ENCODE measurements at places on chromosomes 1 and 21.

- DNase-seq = peak; percentile 71
These were observed 36.7 kb downstream of the ZNF695 start for GRCh38 chr1:246971090-246971721.

DNA sequence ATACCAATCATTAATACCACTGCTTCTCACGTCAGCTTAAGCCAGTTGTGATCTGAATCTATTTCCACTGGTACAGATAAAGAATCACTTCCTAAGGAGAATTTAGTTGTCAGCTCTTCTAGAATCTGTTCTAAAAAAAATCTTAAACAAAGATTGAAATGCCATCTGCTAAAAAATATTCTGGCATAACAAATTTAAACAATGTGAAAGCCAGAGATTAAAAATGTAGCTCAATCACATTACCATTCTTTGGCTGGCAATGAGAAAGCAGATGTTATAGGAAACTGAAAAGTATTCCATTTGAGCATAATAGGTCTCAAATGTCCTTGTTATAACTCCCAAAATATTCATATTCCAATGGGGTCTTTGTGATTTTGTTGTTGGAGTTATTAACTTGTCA is 21.7 kb upstream of the LRRC8B start:
- no peak for DNase-seq

DNA sequence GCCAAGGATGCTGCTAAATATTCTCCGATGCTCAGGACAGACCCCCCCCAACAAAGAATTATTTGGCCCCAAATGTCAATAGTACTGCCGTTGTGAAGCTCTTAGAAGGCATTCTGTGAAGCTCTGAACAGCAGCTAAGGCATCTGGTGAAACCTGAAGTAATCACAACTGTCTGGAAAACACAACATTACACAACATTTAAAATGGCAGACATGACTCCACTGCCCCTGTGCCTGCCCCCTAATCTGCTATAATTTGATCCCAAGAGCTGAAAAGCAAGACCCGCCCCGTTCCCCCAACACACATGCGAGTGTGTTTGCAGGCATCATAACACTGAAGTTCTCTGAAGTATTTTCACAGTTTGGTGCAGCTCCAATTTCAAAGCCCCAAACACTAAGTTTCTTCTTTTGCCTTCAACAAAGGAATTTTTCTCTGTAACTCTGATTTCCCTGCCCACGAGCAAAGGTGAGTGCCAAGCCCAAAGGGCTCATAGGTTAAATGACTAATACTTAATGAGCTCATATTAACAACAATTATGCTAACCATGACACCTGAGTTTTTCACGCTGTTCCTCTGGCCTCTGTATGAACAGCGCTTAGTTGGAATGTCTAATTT is 129.2 kb downstream of the CLIC6 start:
- DNase-seq = no peak

DNA sequence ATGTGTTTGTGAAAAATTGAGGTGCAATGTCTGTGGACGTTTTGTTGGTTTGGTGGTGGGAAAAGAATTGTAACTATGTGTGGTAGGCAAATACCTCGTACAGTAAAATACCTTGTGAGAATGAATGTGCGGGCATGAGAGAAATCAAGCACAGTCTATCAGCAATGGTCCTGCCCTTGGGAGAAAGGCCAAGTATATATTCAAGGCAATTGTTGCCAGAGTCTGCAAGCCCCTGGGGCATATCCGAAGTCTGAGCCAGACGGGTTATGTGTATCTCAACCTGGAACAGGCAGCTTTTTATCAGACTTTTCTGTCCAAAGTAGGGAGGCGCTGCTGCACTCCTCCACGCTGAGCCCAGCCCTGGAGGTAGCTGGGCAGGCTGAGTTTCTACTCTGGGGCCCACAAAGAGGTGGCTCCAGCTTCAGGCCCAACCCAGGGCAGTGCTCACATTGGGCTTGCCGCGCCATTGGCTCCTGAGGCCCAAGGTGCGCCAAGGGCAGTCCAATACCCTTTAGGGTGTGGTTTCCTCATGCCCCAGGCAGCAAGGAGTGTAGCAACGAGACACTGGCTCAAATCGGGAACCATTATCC is 9.4 kb upstream of the GNL2 start:
- DNase-seq = no peak

GRCh38 chr1:228944296-228944695 is 209.0 kb downstream of the RHOU start:
- no peak for DNase-seq

- DNase-seq = no peak
These were observed 48.7 kb upstream of the EDN2 start for GRCh38 chr1:41533016-41533730.

- no peak for DNase-seq
These were observed 44.3 kb upstream of the HPDL start for GRCh38 chr1:45282351-45282750.

DNA sequence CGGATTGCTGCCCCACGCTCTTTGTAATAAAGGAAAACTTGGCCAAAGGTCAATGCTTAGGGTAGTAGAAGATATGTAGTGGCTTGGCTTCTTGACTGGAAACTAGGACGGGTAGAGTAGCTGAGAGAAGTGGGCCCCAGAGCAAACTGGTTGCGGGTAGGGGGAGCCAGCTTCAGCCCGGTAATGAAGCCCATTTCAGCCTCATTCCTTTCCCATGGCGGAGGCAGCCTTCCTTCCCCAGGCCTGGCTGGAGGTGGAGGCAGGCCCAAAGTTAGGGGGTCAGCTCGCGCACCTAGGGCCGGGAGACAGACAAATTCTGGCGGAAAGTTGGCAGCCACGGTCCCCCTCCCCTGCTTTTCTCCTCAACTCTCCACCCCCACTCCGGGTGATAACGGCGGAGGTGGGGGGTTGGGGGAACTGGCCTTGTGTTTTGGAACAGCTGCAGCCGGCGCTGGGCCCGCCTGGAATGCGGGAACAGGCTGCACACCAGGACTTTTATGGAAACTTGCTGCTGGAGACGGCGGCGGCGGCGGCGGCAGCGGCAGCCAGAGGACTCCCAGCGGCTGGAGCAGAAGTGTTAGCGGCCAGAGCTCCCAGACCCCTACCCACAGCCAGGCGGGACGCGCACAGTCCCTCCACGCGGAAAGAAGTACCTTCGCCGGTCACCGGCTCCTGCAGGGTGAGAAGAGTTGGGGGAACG is at the start of gene NEXN:
Gene NEXN (plus strand): TSS at position 544 of the 700 bp plus-strand sequence. CDS start 27,483 bp downstream, outside the sequence.
- peak; percentile 8 for DNase-seq

- DNase-seq = no peak
These were observed 31.7 kb upstream of the BCAR3 start for GRCh38 chr1:93713341-93713740.

DNA sequence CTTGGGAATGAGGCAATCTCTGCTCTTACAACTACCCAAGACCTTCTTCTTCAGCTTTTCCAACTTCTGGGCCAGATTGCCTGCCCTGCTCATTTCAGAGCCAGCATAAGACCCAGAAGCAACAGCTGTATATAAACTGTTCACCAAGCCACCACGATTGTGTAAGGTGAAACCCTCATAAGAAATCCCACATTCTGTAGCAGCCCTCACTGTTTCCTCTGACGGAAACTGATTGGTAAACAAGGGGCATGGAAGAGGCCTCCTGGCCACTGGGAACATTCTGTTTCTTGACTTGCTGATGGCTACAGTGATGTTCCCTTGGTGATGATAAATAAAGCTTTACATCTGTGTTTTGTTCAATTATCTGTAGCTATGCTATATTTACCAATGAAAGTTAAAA is 39.7 kb upstream of the EXO1 start:
- DNase-seq = no peak

GRCh38 chr1:248696261-248696660 is 6.3 kb downstream of the OR14I1 start:
- DNase-seq = peak; percentile 24

GRCh38 chr1:1567891-1568291 is 6.8 kb downstream of the SSU72 start:
- no peak for DNase-seq

DNA sequence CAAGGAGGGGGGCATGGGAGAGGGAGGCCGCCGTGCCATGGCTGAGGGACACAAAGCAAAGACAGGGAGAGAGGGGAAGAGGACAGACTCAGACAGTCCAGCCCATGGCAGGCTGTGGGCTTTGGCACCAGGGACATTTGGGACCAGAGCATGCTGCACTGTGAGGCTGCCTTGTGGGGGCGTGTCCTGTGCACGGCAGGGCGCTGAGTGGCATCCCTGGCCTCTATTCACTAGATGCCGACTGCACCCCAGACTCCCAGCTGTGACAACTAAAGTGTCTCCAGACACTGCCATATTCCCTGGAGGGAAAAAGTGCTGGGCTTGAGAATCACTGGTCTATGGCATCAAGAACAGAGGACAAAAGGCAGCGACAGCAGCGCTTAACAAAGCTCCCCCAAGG is 18.6 kb upstream of the PRDM15 start:
- DNase-seq = no peak

DNA sequence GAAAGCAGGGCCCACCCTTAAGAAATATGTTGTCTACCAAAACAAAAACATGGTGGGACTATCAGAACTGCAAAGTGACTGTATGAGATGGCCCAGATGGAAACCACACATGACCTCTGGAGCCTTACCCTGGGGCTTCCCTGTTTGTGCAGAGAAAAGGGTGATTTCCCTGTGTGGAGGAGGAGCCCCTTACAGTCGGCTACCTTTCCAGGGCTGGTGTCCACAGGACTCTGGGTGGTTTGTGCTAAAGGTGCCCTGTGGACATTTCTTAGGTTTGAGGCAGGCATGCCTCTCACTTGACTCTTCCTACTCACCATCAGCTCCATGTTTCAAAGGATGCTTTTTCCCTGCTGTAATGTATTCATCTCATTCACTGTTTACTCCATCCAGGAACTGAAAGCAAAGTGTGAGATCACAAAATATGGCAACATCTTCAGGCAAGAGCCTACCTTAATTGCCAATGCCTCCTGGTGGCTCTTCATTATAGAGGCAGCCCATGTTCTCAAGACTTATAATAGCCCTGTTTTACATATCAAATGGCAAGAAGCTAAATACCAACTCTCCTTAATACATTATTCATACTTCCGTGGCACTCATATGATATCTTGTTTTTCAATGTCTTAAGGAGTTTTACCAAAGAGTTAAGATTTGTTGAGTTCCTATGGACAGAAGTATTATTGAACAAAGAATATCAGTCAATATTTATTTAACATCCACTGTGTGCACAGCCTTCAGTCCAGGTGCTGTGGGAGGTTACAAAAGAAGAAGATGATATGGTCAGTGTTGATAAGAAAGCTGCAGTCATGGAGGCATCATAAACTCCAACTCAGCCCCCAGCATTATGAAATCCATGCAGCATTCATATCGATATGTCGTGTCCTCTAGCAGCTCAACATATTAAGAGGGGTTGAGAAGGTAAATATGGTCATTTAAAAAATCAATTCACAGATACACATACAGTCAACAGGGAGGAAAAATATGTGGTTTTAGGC is 15.5 kb upstream of the TFF3 start:
- no peak for DNase-seq

DNA sequence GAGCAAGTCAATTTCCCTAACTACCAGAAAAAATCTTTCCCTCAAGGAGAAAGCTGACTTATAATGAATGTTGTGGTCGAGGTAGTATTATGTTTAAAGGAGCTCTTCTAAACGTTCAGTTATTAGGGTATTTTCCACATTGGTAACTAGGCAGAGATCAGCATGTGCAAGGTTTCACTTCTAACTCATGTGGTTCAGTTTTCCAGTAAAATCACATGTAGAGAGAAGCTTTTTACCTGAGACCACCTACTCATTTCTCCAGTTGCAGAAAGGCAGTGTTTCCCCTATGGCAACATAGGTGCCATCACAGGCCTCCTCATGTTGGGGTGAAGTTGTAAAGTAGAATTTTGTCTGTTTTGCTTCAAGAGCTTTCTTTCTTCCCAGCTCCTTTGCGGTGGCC is 23.7 kb downstream of the IL23R start:
- DNase-seq = peak; percentile 39

DNA sequence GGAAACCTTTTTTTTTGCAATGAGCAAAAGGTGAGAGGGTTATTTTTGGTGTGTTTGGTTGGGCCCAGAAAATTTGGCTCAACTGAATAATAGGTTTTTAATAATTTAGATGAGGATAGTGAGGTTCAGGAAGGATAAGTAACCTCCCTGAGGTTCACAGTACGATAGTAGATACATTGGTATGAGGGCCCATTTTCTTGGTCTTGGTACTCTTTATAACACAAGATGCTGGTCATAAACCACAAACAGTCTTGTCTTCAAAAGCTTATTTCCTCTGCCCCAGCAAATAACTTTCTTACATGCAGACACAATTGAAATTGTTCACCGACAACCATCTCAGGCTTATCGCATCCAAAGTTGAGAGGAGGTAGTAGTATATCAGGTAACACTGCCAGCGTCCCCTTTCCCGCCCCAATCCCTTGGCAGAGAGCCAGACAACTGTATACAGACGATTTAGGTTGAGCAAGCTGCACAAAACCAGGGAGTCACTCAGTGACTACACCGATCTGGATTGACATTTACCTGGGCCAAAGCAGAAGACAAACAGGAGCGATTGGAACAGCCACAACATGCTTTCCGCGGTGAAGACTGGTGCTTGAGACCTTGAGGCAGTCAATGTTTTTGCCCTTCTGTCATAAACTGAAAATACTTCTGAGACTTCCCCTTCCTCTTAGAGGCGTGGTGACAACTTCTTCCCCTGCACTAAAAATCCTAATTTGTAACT is at the start of gene SLAMF6:
Gene SLAMF6 (minus strand): TSS at position 634 of the 724 bp plus-strand sequence. CDS start 63 bp downstream, at position 571.
- DNase-seq = peak; percentile 73

DNA sequence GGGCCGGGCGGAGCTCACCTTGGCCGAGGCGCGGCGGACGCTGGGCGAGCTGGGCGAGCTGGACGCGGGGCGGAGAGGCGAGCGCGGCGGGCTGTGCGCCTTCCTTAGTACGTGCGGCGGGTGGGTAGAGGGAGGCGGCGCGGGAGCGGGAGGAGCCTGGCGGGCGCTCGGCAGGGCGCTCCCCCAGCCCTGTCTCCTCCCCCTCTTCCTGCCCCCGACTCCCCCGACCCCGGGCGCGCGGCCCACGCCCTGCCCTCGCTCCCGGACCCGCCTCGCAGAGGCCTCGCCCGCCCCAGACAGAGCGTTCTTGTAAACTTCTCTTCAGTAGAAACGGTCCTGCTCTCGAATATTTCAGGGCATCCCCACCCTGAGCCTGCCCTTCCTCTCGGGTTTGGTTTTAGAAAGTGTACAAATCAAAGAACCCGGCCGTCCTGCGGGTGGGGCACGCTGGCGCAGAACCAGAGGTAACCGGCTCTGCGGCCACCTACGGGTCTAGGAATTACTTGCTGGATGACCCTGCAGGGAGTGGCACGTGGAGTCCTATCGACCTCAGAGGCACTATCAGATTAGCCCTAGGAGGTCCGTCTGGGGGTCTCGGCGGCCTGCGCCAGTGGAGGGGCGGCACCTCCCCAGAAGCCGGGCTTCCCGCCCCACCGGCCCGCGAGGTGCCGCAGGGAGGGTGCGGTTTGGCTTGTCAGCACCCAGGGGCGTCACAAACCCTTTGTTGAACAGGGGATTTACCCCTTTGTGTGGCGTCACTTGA is at the start of gene S100A10:
Gene S100A10 (minus strand): TSS at position 126 of the 763 bp plus-strand sequence. CDS start 7,629 bp downstream, outside the sequence.
- peak; percentile 85 for DNase-seq

DNA sequence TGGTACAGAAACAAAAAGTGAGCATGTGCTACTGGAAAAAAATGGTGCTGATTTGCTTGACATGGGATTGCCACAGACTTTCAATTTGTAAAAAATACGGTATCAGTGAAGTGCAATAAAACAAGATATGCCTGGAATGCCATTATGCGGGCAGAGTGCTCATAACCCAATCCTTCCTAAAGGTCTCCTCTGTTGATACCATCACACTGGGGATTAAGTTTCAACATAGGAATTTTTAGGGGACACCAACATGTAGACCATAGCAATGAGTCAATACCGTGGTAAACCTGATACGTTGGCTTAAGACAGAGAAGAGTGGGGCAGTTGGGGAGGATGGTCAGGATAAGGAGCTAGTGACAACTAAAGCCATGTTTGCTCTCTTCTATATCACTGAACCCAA is 20.5 kb downstream of the MX1 start:
- no peak for DNase-seq

- no peak for DNase-seq
These were observed 188.1 kb downstream of the TGFBR3 start for GRCh38 chr1:91697861-91698260.

Data from activated CD4-positive, alpha-beta T cell treated with anti-CD3 and anti-CD28 coated beads for 36 hours (primary cell).